ENCODE measurements at places on chromosomes 2 and 18. TPM values are rescaled to one million over a fixed set of nuclear protein-coding genes. Genes with fewer than 3 reads are reported as not detected.

Gene HK2
- 9.8 TPM for total RNA-seq

Gene VWA3B
- under 0.01 TPM for total RNA-seq

Gene HNMT
- total RNA-seq: 0.33 TPM

Gene VWC2L
- not detected for total RNA-seq

Gene PKDCC
- total RNA-seq: 23.6 TPM

Gene KLF7
- total RNA-seq: 26.6 TPM

Gene TMEM178A
- 4.4 TPM for total RNA-seq

Gene NXPH2
- 0.25 TPM for total RNA-seq

Gene RPL37A
- 1,179 TPM for total RNA-seq

Gene NOSTRIN
- not detected for total RNA-seq

Gene AOX1
- total RNA-seq: 1.5 TPM

Gene GPC1
- 158 TPM for total RNA-seq

Gene ABCB6
- total RNA-seq: 12.7 TPM

Gene ITSN2
- total RNA-seq: 11.1 TPM

Gene ATOH8
- 2.4 TPM for total RNA-seq

Gene LIPG
- total RNA-seq: 54.6 TPM

Gene PFN4
- total RNA-seq: 1.1 TPM

Gene GCG
- not detected for total RNA-seq

Gene IGFBP5
- total RNA-seq: 141 TPM

Gene RGPD4
- not detected for total RNA-seq

Gene CCDC68
- 1.0 TPM for total RNA-seq

Gene TUBB8B
- total RNA-seq: 0.63 TPM

Gene LYG1
- 0.51 TPM for total RNA-seq

Gene COL4A4
- total RNA-seq: 0.81 TPM

Gene CDK5R2
- not detected for total RNA-seq

Gene AFF3
- total RNA-seq: 7.4 TPM

Gene RASGRP3
- total RNA-seq: not detected

Gene TTN
- under 0.01 TPM for total RNA-seq

Gene AGXT
- not detected for total RNA-seq

Gene C1QL2
- not detected for total RNA-seq

Gene GCC2
- total RNA-seq: 4.2 TPM

Gene SLC9A4
- total RNA-seq: not detected

Gene IL36A
- total RNA-seq: not detected

Gene CDH20
- 1.3 TPM for total RNA-seq

Gene ANKRD30B
- total RNA-seq: not detected

Gene PREB
- total RNA-seq: 72.5 TPM

Gene TCF7L1
- total RNA-seq: 2.2 TPM

Gene RAB6C
- total RNA-seq: not detected

Gene ALLC
- total RNA-seq: not detected

Gene CMPK2
- 1.1 TPM for total RNA-seq

Gene STPG4
- total RNA-seq: 0.98 TPM

Gene EFHD1
- total RNA-seq: 3.7 TPM

Gene RPRM
- not detected for total RNA-seq

Gene NYAP2
- total RNA-seq: not detected

Gene ONECUT2
- under 0.01 TPM for total RNA-seq

Gene ACTG2
- total RNA-seq: 8.6 TPM

Gene TMEM247
- total RNA-seq: not detected

Gene SERPINB3
- not detected for total RNA-seq

Gene GKN2
- total RNA-seq: not detected

Gene CDH7
- total RNA-seq: not detected

Gene CD28
- not detected for total RNA-seq

Gene DSG3
- total RNA-seq: not detected

Gene GDF7
- not detected for total RNA-seq

Gene TMEM169
- 7.0 TPM for total RNA-seq

Gene GULP1
- total RNA-seq: 54.9 TPM

Gene RMND5A
- total RNA-seq: 11.9 TPM

Gene FAM117B
- 3.3 TPM for total RNA-seq

Measured in mesangial cell (primary cell).